Dorsolateral prefrontal cortex (tissue), 122 donors: ENCODE measurements at places on chromosomes 7 and 10.

- no peak for DNase-seq
These were observed 150.8 kb downstream of the SGMS1 start for GRCh38 chr10:50472914-50473313.

DNA sequence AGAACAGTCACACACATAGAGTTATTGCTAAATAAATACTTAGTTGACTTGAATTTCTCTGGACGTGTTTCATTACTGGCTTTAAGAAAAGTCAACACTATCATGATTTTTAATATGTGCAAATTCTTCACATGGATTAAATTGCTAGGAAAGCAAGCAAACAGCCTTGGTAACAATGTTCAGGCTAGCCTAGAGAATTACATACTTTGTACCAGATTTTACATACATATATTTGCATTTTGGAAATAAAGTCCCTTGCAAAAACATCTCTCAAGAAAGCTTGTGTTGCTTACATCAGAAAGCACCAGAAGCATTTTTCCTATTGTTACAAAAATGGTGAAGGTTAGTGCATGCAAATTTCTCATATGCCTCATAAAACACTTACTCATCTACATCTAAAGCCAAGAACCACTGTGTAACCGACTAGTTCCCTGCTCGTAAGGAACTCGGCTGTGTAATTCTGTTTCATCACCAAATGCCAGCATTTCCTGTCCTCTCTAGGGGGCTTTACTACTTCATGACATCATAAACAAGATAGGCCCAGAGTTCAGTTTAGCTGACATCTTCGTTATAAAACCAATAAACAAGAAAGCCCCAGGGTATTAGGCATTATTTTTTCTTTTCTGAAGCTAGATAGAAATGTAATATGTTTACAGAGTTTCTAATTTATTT, 87.8 kb downstream of the CFAP58 start:
- no peak for DNase-seq

DNA sequence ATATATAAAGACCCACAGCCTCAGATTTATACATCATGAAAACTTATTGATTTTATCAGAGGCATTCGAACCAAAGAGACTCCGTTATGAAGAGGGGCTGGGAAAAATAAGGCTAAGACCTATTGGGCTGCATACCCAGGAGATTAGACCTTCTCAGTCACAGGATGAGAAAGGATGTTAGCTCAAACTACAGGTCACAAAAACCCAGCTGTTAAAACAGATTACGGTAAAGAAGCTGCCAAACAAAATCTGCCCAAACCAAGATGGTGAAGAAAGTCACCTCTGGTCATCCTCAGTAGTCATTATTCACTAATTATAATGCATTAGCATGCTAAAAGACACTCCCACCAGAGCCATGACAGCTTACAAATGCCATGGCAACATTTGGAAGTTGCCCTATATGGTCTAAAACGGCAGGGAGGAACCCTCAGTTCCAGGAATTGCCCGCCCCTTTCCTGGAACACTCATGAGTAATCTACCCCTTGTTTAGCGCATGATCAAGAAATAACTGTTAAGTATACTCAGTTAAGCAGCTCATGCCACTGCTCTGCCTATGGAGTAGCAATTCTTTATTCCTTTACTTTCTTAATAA, 362.5 kb upstream of the PCDH15 start:
- no peak for DNase-seq

DNA sequence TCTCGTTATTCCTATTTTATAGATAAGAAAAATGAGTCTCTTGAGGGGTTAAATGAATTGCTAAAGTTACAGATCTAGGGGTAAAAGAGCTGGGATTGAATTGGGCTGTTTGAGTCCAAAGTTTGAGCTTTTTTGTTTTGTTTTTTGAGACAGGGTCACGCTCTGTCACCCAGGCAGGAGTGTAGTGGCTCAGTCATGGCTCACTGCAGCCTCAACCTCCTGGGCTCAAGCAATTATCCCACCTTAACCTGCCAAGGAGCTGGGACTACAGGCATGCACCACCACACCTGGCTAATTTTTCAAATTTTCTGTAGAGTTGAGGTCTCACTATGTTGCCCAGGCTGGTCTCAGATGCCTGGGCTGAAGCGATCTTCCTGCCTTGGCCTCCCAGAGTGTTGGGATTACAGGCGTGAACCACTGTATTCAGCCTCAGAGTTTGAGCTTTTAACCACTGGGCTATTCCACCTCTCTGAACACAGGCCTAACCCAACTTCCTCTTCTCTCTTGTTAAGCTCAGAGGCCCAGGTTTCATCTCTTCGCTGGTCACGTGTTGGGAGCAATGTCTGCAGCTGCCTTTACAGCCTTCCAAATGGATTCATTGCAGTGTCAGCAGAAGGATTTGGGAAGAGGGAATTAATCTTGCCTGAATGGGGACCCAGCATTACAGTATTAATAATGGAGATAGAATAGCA, 8.0 kb downstream of the SUFU start:
- DNase-seq, result no peak

GRCh38 chr7:121545418-121545817, 149.3 kb upstream of the FAM3C start:
- no peak for DNase-seq

DNA sequence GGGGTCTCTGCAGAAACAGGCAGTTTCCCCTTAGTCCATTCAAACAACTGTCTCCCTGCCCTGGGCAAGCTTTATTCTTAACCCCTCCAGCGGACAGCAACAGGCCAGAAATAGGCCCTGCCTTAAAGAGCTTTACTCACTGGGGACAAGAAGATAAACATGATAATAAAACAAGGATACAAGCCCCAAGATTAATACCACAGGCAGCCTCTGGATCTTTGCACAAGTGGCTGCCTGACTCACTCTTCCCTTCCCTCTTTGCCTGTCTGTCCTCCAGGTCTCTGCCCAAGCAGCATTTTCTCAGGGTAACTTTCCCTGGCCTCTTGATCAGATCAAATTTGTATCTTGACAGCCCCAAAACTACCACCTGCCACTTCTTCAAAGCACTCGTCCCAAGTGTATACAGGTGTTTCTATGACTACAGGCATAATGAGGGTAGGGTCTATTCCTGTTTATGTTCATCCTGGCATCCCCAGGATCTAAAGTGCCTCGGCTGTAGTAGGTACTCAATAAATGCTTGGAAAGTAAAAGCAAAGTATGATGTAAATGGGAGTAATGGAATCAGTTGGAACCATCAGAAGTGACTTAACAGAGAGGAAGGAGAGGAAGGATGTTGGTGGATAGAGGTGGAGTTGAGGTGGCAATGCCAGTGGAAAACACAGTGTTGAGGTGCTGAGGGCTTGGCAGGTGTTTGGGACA, 7.0 kb upstream of the CAMK2G start:
- no peak for DNase-seq

DNA sequence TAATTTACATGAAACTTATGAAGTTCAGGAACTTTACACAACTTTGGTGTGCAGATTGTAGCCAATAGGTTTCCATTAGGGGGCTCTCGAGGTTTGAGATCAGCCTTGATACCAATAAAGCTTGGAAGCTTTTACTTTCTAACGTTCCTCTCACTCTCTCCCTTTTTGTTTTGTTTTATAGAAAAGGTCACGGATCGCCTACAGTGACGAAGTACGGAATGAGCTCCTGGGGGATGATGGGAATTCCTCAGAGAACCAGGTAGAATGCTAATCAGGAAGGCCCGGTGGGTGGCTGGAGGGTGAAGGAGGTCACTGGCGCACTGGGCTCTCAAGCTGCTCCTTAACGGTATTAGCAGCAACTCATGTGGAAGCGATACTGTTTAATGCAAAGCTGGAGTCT, 79.9 kb downstream of the VTI1A start:
- no peak for DNase-seq

DNA sequence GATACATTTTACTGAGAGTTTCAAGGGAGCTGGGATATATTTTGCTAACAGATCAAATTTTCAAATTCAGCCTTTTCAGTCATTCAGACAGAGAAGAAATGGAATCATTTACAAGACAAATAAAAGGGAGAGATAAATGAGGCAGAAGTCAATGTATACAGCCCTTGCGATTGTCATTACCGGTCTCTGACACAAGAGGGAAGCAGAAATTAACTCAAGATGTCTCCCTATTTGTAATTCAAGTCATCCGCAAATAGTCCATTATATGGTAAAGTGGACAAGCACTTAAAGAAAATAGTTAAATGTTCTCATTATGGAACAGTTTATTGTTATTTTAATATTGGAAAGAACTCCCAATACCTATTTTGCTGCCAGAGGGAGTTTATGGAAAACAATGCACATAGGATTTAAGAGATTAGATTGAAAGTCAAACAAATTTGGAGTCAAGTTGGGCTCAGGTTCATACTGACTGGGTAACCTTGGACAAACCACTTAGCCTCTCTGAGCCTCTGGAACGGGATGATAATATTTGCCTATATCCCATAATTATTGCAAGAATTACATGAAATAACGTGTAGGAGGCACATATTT, 89.3 kb upstream of the PRKCQ start:
- DNase-seq, result no peak

DNA sequence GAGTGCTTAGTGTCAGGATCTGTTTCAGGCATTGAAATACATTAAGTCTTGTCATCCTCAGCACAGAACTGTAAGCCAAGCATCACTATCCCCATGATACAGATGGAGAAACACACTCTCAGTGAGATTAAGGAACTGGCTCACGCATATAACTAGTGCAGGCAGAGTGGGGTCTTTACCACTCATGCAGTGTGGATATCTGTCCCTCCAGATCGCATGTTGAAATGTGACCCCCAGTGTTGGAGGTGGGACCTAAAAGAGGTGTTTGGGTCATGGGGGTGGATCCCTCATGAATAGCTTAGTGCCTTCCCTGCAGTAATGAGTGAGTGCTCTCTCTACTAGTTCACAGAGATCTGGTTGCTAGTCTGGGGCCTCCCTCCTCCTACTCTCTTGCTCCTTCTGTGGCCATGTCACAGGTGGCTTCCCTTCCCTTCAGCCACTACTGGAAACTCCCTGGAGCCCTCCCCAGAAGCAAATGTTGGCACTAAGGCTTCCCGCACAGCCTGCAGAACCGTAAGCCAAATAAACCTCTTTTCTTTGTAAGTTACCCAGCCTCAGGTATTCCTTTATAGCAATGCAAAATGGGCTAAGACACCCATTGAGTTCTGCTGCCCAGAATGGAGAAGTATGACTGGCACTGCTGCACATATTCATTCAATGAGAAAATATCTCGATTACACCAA, 31.8 kb upstream of the MSMB start:
- DNase-seq, result no peak

DNA sequence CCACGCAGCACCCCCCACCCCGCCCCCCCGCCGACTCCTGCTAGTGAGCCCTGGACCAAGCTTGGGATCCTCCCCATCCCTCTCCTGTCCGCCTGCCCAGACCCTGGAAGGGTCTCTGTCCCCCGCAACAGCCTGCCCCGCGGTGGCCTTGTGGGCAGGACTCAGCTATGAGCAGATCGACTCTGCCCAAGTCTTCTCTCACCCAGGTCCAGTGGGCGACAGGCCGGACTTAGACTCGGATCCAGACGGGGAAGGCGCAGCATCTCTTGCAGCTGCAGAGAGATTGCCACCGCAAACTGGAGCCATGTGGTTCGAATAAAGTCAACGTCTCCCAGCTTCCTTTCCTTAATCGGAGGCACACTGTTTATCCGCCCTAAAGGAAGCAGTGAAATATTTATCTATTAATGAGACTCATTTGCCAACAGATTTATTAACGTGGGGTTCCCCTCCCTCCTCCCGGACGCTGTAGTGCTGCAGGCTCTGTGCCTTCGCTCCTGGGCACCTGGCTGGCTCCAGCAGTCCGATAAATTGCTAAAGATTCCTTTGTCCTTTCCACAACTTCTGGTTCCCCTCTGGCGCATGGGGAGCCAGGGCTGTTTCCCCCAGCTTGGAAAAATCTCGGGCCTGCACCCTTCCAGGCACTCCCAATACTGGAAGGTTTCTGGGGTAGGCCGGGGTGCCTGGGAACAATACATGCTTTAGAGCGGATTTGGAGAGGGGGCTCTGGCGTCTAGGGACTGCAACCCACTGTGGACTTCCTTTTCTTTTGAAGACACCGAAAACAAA, 634 bp upstream of the HOXA7 start:
- DNase-seq, result no peak
